ENCODE measurements at places on chromosomes 2 and 18.

DNA sequence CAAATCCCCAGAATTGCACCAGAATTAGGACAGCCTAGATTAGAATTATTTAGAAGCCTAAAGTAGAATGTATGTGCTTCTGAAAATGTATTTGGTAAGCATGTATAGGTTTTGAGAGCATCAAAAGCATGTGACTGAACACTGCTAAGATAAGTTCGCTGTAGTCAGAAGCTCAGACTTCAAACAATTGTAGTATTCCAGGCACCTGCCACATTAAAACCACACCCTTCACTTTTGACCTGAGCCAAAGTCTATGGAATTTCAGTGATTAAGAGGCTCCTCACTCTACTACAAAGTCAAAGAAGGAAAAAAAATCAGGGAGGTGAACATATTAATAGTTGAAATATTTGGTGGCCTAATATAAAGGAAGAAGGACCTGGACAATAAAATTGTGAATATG lies 8.2 kb downstream of the KCNJ3 start:
- no peak for DNase-seq

- DNase-seq = no peak
These were observed 4.3 kb upstream of the SALL3 start for GRCh38 chr18:78975292-78975691.

DNA sequence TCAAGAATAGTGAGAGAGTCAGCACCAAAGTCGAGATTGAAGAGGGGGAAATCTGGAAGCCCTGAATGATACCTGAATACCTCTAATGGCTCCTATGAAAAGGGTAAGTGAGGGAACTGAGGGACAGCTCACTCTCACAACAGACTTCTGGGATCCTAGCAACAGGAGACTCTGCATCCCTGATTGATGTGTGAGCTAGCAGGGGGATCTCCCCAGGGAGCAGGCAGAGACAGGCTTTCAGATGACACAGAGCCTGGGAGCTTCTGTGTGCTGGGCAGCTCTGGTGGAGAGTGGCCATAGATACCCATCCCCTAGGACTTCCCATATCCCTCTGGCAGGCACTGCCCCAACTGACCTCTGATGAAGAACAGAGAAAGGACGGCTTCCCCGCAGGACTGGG lies 206.2 kb downstream of the EXOC6B start:
- DNase-seq = no peak

DNA sequence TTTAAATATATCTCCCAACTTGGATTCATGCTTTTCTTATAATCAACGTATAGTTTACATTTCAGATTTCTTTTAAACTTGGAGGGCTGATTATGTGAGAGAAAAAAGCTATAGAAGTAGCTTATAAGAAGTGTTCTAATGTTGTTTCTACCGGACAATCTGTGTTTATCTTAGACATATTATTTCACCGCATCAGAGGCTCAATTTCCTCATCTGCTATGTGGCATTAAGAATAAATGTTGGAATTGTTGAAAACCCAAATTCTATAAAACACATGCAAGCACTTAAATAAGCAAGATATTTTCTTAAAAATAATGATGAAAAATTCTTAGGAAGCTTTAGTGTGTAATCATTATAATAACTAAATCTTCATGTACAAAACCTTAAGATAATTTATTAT lies 407.9 kb downstream of the HRH4 start:
- no peak for DNase-seq

DNA sequence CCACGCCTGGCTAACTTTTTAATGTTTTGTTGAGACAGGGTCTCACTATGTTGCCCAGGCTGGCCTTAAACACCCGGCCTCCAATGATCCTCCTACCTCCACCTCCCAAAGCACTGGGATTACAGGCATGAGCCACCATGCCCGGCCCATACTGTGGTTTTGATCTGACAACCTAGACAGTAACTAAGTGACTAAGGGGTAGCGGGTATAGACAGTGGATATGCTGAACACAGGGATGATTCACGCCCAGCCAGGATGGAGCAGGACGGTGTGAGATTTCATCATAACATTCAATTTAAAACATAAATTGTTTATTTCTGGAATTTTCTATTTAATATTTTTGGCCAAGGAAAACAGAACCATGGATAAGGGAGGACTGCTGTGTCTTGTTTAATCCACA lies 36.0 kb upstream of the YPEL5 start:
- no peak for DNase-seq

DNA sequence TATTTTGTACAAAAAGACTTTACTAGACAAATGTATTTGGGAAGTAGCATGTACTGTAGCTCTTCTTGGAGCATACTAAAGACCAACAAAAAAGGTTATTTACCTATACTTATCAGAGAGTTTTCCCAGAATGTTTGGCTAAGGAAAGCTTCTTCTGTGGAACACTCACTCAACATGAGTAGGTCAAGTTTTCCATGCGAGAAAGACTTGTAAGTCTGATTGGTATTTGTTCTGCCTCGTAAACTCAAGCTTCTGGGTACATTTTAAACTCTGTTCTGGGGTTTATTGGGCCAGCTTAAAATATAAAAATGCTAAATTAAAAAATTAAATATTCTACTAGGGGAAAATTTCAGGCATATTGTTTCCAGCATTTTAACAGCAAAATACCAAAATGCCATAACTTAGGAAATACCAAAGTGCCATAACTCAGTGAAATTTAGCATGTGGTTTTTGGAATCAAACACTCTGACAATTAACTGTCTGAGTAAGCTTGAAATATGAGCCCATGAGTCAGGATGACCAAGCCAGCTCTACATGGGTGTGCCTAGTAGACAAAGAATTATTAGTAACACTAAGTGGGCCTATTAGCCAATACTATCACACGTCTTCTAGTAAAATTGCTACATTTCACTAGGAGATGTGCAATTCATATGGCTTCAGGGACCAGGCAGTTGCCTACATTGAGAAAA lies 47.3 kb upstream of the SERPINE2 start:
- DNase-seq = no peak

- DNase-seq = no peak
These were observed 4.9 kb downstream of the CIDEA start for GRCh38 chr18:12258719-12259705.

- no peak for DNase-seq
These were observed 28.8 kb downstream of the SETBP1 start for GRCh38 chr18:44709307-44710126.

- no peak for DNase-seq
These were observed 22.2 kb downstream of the KCNJ3 start for GRCh38 chr2:154720651-154721050.

DNA sequence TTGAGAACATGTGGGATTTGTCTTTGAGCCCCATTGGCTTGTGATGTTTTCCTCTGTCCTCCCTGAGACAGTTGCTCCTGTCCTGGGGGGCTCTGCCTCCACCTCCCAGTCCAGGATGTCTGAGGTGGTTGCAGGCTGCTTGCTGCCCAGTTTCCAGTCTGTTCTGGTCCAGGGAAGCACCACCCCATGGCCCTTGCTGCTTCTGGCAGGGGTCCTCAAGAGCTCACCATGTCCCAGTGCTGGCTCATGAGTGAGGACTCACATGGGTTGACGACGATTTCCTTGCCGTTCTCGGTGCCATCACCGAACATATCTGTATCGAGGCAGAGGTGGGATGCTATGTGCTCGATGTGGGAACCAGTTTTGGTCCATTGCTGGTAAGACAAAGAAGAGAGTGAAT lies 103.4 kb upstream of the CAPN13 start:
- no peak for DNase-seq

DNA sequence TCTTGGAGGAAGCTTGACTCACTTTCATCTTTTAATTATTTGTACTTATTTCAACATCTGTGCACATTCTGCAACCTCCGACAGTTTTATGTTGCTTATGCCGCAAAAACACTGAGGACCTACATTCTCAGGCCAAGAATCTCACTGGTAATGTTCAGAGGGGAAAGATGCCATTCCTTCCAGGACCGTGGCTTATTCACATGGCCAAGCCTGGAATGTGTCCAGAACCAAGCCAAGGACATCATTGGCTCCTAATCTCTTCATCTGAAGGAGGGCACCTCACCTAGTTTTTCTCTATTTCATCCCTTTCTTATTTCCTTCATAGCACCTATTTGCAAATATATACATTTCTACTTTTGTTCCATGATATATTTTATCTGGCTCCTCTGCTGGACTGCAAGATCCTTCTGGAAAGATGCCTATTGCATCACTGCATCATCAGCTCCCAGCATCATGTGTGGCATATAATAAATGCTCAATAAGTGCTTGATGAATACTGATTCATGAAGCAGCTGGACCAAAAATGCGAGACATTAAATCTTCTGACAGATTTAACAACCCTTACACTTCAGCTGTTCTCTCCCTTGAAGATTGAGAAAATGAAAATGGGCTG lies 377.1 kb downstream of the TNS1 start:
- DNase-seq = no peak

DNA sequence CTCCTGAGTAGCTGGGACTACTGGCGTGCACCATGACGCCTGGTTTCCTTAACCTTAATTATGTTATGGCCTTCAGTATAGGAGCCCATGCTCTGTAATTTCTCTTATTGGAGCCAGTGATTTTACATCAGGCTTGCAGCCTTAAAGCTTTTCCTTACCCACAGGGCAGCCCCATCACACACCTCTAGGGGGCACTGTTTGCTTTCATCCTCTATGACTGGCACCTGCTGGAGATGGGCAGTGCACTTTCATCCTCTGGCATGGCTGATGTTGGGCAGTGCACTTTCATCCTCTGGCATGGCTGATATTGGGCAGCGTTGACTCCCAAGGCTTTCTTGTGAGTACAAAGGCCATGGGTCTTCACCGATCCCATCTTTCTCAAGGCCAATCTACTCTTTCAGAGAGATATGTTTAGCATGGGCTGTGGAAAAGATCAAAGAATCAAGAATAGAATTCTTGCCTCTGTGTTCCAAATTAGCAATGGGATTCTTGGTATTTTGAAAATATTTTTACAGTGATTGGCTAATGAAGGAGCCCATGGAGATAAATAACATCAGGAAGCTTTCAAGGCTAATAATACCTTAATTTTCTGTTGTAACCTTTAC lies 80.7 kb upstream of the MEX3C start:
- DNase-seq = peak; percentile 30

- no peak for DNase-seq
These were observed 26.5 kb downstream of the PPP4R3B start for GRCh38 chr2:55590810-55591440.

DNA sequence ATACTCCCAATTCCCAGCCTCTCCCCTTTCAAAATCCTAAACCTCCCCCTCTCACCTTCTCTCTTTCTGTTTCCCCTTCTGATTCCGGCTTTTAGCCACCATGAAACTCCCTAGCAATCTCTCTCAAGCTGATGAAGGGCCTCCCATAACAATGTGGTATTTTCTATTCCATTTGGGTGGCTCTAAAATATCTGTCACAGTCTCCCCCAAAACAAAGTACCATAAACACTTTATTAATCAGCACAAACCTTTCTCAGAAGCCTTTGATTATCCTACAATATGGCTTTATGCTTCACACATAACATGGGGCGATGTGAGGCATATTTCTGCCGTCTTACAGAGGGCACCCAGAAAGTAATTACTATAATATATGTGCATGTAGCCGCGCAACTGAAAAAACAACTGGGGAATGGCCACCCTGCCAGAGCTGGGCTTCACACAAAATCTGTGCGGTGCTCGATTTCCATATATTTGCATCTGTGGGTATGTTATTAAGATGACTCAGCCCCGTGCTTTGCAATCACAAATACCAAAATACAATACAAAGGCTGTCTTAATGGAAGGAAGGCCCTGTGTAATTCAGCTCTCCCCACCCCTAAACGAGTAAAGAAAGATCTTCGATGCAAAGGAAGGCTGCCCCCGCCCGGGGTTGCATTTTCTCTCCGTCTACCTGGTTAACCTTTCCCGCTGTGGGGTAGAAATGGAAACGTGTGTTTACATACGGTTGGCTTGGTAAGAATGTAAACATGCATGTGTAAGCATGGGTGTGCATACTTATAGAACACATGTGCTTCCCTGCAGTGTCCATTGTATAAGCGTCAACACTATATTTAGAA lies 81.4 kb downstream of the CELF4 start:
- no peak for DNase-seq

DNA sequence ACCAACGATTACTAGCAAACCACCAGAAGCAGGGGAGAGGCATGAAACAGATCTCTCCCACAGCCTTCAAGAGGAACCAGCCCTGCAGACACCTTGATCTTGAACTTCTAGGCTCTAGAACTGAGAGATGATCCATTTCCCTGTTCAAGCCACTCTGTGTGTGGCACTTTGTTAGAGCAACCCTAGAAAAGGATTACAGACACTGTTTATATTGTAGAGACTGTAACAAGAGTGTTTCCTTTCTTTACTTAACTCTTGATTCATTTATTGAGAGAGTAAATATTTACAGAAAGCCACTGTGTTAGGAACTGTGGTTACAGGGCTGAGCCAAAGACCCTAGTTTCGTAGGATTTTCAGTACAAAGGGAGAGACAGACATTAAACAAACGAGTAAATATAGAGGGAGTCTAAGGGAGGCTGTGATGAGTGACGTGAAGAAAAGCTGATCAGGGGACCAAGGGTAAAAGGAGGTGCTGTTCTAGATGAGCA lies 10.9 kb downstream of the CCDC68 start:
- no peak for DNase-seq

GRCh38 chr2:237465515-237466148 lies 21.4 kb upstream of the MLPH start:
- DNase-seq = no peak

DNA sequence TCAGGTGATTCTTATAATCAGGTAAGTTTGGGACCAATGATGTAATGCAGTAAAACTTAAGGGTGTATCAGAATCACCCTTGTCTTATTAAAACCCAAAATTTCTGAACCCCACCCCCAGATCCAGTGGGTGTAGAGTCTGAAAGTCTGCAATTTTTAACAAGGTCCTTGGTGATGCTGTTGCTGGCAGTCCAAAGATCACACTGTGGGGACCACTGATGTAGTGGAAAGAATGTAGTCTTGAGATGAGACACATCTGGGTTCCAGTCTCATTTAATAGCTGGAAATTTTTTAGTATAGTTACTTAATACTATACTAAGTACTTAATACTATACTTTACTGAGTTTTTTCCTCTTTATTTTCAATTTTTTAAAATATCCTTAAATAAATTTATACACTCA lies 258.4 kb downstream of the PLCL1 start:
- no peak for DNase-seq

DNA sequence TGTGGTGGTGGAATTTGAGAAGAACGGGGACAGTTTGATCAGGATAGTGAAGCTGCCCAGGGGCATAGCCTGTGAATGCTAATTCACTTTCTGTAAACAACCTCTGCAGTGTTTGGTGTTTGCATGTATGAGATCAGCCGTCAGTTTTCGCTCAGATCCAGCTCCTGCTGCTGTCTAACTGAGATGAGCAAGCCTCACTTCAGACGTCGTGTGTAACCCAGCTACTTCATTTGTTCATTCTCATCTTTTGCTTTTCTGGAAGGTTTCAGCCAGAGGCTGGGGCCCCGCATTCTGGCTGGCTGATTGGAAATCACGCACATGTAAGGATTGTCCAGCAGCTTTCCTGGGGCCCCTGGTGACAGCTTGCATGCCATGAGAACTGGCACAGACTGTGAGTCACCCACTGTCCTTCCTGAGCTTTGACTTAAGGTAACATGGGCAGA lies 48.9 kb downstream of the LDLRAD4 start:
- DNase-seq = no peak

GRCh38 chr2:167310442-167310841 lies 422.2 kb downstream of the XIRP2 start:
- DNase-seq = no peak

All from stimulated activated CD8-positive, alpha-beta memory T cell treated with anti-CD3 and anti-CD28 coated beads, Interleukin-7, amount 100 ng/mL, for 48 hours (primary cell).